T-helper 9 cell (primary cell): ENCODE measurements at places on chromosomes 2 and 18.
A peak's percentile ranks its signal among the peaks of the same experiment; 100 is the strongest.

DNA sequence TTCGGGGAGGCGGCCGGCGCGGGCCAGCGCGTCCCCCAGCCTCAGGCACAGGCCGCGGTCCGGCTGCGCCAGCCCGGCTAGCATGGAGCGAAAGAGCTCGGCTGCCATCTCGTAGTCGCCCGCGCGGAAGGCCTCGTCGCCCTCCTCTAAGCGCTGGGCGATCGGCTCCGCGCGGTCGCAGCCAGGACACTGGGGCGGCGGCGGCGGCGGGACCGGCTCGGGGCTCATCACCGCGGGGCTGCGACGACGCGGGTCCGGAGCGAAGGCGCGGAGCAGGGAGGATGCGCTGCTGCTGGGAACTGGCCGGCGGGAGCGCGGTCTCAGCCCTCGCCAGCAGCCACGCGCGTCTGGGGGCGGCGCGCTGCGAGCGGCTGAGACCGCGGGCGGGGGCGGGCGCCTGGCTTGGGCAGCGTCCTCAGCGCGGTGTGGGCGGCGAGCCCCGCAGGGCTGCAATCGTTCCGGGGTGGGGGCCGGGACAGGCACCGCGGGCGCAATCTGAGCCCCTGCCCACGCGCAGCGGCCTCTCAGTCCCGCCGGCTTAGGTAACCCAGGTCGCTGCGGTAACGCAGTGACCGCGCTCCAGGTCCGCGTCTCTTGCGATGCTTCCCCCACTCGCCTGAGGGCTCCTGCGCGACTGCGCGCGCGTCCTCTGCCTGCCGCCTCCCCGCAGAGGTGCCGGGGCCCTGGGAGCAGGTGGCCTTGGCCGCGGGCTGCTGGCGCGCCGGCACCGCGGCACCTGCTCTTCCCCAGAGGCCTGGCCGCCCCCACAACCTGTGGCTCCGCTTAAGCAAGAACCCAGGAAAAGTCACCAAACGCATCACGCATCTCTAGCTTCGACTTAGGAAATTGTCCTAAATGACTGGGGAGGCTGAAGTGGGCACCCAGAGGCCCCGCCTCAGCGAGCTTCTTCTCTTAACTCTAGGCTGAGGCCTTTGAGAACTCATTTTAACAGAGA is at the start of gene LONRF2:
Gene LONRF2, minus strand, starts transcription at position 636 of the 955 bp plus-strand sequence. Its CDS starts 408 bp downstream, at position 228.
- no peak for DNase-seq

GRCh38 chr2:129896226-129897100 is 83.0 kb upstream of the RAB6C start:
- DNase-seq = no peak

- peak; percentile 16 for DNase-seq
Observed at GRCh38 chr2:230713331-230714135, 891 bp downstream of the CAB39 start.

- DNase-seq = no peak
Observed at GRCh38 chr2:224432003-224432579, 30.2 kb upstream of the FAM124B start.

GRCh38 chr18:905948-906415 is 1.3 kb downstream of the ADCYAP1 start:
- no peak for DNase-seq

DNA sequence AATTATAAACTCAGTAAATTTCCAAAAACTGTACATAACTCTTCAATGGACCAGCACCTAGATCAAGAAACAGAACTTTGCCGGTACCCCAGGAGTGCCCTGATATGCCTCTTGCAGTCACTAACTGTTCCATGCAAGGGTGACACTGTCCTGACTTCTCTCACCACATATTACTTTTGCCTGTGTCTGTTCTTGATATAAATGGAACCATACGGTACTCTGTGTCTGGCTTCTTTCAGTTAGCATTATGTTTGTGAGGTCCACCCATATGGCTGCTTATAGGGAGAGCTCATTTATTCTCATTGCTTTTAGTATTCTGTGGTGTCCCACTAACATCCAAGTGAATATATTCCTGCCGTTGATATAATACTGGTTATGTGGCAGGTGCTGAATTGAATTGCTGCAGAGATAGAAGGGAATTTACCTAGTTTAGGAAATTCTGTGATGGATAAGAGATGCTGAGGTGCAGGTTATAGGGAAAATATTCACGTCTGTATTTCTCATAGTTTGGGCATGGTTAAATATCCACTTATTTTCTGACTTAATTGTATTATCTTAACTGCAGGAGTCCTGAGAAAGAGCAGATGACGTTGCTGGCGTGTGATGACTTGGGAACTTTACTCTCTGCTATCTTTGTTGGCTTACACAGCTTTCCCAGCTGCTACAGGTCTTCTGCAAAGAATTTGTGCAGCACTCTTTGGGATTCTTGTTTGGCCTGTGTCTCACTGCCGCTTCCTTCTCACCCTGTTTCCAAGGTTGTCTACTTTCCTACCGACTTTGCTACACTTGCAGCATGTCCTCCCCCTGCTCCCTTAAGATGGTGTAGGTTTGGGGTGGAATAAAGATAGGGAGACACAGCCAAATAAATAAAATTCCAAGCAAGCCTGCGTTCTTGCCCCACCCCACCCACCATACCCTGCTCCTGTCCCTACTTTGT is 107.9 kb downstream of the MAP4K4 start:
- no peak for DNase-seq

GRCh38 chr18:33201509-33201926 is 239.0 kb downstream of the CCDC178 start:
- no peak for DNase-seq

DNA sequence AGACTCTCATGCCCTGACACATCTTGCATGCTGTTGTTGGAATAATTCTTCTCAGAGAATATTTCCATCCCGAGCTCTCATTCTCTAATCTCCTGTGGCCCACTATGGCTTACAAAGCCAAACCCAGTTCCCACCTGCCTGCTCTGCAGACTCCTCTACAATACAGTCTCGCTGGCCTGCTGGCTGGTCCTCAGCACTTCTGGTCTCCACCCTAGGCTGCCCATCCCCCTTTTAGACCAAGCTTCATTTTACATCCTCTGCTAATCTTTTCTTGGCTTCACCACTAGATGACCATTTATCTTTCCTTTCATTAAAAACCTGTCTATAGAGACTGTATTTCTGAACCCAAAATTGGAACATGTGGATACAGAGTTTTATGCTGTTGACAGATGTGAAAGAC is 42.5 kb upstream of the YPEL5 start:
- DNase-seq = no peak

DNA sequence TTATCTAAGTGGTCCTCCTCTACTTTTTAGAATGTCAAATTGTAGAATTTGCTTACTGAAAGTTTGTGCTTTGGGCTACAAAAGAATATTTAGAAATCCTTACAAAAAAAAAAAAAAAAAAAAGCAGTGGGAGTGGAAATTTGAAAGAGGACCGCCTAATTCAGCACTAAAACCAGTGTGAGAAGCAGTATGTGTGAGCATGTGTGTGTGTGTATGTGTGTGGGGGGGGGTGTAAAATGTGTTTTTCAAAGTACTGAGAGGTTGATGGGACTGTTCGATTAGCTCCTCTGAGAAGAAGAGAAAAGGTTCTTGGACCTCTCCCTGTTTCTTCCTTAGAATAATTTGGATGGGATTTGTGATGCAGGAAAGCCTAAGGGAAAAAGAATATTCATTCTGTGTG is at the start of gene VIT:
Gene VIT, plus strand, starts transcription at position 175 of the 400 bp plus-strand sequence. CDS start 19,664 bp downstream, outside the sequence.
- DNase-seq = no peak

- no peak for DNase-seq
Observed at GRCh38 chr2:196963043-196963442, 36.5 kb upstream of the PGAP1 start.

DNA sequence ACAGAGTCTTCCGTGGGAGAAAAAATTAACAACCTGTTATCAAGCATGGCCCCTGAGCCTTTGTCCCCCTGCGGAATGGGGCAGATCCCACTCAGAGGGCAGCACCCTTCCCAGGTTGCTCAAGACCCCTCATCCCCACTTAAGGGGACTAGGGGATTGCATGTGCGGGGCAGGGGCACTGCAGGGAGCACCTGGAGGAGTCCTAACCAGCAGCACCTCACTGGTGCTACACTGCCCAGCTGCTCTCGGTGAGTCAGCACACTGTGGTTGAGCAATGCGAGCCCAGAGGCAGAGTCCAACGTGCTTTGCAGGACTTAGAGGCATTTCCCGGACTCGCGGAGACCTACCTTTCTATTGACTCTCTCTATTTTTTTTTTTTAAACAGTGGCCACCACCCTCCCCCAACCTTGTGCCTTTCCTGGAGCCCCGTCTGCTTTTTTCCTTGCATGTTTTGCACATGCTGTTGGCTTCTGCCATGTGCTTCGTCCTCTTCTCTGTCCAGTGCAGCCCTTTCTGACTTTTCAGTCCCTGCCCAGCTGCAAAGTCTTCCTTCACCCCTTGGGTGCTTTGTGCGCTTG is 74.0 kb downstream of the IL1R2 start:
- no peak for DNase-seq

DNA sequence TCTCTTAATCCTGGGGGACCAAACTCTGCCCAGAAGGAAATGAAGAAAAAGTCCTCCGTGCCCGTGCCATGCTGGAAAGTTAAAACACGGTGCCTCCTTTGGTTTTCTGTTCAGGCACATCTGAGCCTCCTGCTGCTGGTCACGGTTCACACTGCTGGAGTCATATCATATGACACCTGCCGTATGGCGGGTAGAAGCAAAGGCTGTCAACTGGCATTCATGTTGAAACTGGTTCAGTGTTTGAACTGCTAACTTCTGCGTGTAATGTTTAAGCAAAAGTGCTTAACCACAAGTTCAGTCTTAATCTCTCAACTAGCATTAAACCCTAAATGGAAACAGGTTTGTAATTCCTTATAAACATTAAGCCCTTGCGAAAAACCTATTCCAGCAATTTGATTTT is 3.1 kb downstream of the STK39 start:
- DNase-seq = no peak

GRCh38 chr18:78981989-78982620 is 2.5 kb downstream of the SALL3 start:
- DNase-seq = no peak

DNA sequence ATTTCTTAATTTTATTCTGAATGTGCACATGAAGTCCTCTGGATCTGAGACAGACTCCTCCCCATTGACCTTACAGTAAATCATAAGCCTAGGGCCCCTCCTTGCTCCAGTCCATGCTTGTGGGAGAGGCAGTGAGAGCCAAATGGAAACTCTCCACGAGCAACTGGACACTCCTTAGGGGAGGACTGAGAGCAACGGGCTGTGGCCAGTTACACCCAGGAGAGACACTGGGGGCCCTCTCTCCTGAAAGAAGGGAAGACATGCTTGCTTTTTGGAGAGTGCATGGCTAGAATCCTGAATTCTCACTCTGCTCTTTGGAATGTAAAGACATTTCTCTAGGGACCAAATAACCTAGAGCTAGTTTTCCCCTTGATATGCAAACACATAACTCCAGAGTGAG is 49.0 kb upstream of the BIN1 start:
- no peak for DNase-seq

DNA sequence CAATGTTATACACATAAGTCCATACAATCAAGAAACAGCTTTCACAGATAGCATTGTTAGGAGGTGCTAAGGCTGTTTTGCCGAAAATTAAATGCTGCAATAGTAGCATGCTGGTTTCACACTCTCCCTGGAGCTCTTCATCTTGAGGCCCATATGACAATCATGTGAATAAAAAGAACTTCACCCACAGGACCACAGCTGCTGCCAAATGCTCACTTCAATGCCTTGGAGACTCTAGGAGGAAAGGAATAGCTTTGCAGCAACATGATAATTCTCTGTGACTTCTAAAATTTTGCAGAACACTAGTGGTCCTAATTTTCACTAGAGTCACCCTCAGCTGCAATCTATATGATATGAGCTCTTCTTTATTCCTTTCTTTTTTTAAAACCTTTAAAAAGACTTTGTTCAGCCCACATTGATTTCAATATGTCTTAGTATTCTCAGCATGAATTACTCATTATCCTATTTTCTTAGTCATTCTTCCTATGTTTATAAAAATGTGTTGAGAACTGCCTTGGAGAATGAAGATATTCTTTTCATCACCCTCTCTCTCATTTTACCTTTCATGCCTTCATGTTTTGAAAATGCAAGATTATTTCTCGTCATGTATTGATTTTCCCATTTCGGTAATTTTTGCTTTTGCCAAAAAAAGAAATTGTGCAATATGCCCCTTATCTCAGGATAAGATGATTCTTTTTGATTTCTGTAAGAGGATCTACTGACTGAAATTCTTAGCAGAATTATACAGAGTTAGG is 108.2 kb downstream of the PDE1A start:
- no peak for DNase-seq

DNA sequence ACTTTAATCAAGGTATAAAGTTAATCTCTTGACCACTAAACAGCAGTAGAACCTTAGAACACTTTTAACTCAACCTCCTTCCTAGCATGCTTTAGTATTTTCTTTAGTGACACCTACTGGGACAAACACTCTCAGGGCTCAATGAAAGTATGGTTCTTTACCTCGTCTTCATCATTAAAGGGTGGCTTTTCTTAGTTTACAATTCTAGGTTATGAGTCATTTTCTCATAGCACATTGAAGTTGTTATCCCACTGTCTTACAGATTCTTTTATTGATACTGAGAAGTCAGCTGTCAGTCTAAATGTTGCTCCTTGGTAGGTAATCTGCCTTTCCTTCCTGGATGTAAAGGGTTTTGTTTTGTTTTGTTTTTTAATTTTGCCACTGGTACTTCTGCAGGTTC is 38.0 kb downstream of the SIGLEC15 start:
- DNase-seq = no peak

DNA sequence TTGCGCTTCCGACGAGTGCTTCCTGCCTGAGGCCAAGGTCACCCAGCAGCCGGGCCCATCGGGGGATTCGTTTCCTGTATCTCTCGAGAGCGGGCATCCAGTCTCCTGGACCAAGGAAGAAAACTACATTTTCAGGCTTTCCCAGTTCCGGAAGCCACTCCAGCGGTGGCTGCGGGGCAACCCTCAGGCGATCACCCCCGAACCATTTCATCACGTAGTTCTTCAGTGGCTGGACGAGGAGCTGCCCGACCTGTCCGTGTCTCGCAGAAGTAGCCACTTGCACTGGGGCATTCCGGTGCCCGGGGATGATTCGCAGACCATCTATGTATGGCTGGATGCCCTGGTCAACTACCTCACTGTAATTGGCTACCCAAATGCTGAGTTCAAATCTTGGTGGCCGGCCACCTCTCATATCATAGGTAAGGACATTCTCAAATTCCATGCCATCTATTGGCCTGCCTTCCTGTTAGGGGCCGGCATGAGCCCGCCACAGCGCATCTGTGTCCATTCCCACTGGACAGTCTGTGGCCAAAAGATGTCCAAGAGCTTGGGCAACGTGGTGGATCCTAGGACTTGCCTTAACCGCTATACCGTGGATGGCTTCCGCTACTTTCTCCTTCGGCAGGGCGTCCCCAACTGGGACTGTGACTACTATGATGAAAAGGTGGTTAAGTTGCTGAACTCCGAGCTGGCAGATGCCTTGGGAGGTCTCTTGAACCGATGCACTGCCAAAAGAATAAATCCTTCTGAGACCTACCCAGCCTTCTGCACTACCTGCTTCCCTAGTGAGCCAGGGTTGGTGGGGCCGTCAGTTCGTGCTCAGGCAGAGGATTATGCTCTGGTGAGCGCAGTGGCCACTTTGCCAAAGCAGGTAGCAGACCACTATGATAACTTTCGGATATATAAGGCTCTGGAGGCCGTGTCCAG is 1.0 kb downstream of the MARS2 start:
- peak; percentile 16 for DNase-seq

- DNase-seq = no peak
Observed at GRCh38 chr18:326846-327245, 59.0 kb upstream of the THOC1 start.
